Motor neuron (in vitro differentiated cells): ENCODE measurements at places on chromosomes 12 and 14. TPM values are rescaled to one million over a fixed set of nuclear protein-coding genes. Genes with fewer than 3 reads are reported as not detected.

The LRR1 gene
- total RNA-seq: 22.9 and 24.2 TPM in 2 replicates

The MYF5 gene
- total RNA-seq: not detected in 2 replicates

The GLI1 gene
- 2.6 and 3.4 TPM in 2 replicates for total RNA-seq

The GPR135 gene
- total RNA-seq: 8.8 and 9.4 TPM in 2 replicates

The PIP4P1 gene
- total RNA-seq: 21.9 and 24.2 TPM in 2 replicates

The SOAT2 gene
- total RNA-seq: not detected in 2 replicates

The AICDA gene
- total RNA-seq: 0.27 TPM in 1 of 2 replicates, not detected in the other

The CMA1 gene
- 1.9 and 3.0 TPM in 2 replicates for total RNA-seq

The SNRNP35 gene
- total RNA-seq: 32.4 and 37.4 TPM in 2 replicates

The EPS8 gene
- total RNA-seq: 15.2 and 16.7 TPM in 2 replicates

The NELL2 gene
- 5.2 and 5.9 TPM in 2 replicates for total RNA-seq

The CLEC2B gene
- 79.9 and 84.1 TPM in 2 replicates for total RNA-seq

The ABCC9 gene
- total RNA-seq: 4.9 and 6.6 TPM in 2 replicates

The BEGAIN gene
- 3.2 and 4.2 TPM in 2 replicates for total RNA-seq

The CAPS2 gene
- 9.2 and 9.4 TPM in 2 replicates for total RNA-seq

The PTPRR gene
- total RNA-seq: 0.59 and 0.67 TPM in 2 replicates
